ENCODE measurements at places on chromosomes 7 and 10.
A peak's percentile ranks its signal among the peaks of the same experiment; 100 is the strongest.

DNA sequence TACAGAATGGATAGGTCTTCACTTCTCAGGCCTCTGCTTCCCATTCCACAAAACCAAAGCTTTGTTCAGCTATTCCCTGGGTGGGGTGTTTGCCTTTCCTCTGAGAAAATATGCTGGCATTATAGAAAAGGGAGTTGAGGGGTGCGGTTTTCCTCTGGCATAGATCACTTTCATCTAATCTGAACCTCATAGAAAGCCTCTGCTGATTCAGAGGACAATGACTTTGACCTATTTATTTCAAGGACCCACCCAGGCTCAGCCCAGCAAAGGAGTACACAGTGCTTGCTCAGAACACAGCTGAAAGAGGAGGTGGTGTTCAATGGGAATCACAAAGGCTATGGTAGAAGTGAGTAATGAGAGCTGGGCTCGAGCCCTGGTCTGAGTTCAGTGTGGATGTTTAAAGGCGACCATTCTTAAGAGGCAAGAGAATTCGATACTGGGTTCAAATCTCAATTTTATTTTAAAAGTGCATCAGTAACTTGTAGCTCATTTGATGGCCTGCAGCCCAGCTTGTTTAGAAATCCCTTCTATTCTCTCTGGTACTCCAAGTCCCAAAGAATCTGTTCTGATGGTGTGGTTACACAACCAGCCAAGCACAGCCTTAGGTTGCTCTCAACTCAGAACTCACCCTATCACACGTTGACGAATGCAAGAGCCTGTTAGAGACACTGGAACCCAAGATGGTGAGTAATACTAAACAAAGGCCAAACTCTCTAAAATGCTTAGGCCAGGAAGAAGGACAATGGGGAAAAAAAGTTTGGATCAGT, 1012.8 kb downstream of the LRMDA start:
- no peak for DNase-seq

DNA sequence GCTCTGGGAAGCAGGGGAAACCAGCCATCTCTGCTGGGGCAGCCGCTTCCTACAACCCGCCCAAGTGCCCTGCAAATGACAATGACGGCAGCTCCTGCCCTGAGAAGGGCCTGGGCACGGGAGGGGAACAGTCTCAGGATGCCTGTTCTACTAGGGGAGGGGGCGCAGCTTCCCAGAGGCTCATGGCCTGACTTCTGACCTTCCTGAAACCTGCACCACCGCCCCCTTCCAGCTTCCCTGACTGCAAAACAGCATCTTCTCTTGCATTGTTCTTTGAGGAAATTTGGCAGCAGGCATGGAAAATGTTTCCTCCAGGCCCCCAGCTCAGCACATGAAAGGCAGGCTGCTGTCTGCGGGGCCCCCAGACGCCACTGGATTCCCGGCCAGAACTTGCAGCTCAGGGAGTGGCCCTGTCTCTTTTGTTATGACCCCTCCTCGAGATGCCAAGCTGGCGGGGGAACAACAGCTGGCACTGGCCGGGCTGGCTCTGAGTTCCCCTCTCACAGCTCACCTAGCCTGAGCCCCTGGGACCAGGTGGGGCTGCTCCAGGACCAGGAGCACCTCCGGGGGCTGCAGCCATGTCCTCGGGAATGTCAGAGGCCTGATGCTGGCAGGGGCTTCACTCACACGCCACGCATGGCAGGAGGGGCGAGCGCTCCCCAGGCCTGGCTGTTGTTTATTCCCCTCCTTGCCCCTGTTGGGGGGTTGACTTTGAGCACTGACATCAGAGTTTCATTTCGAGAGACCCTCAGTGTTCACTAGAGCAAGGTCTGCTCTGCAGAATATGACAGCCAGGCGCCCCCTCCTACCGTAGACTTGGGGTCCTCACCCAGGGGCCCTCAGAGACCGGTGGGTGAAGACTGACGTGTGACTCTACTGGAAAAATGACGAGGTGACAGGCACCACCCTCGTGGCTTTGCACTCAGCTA, 62.7 kb downstream of the CALML3 start:
- no peak for DNase-seq

- DNase-seq, result no peak
These were observed 12.2 kb downstream of the ZNF488 start for GRCh38 chr10:47371629-47372485.

- peak; percentile 15 for DNase-seq
These were observed 719 bp downstream of the DPY19L1 start for GRCh38 chr7:35036361-35037171.

- no peak for DNase-seq
These were observed 26.7 kb downstream of the EBF3 start for GRCh38 chr10:129937351-129937751.

- DNase-seq, result no peak
These were observed 27.0 kb downstream of the MMD2 start for GRCh38 chr7:4931943-4932342.

GRCh38 chr7:157008206-157009169, 2.0 kb downstream of the MNX1 start:
- DNase-seq, result no peak

DNA sequence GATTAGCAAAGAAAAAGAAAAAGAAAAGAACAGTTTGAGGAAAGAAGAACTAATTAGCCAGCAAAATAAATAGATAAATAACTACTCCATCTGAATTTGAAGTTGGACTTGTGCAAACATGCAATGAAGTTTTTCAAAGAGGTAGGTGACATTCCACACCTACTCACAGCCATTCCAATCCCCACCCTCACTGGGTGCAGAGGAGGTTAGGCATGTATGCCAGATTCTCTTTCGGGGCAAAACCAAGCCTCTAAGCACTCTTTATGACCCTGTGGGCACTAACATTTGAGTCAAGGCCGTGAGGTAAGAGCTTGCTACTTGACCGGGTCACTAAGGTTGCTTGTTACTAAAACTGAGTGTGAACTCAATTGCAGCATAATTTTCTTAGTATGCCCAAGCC, 108.4 kb upstream of the SEMA3A start:
- DNase-seq, result no peak

DNA sequence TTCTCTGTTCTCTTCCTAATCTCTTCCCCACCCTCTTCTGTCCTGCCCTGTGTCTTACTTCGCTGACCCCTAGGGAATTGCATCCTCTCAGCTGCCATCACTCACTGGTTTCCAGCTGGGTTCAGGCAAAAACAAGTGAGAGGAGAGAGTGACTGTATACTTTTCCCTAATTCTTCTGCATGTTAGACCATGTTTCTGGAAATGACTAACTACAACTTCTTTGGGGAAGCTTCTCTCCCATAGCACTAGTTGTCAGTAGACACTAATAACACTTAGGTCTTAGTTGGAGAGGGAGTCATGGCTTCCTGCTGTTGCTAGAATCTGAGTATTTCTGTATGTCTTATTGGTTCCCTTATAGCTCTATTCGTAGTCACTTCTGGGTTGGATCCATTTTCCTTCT, 299.0 kb upstream of the FZD1 start:
- DNase-seq, result no peak

- DNase-seq, result no peak
These were observed 227.1 kb downstream of the DYNC1I1 start for GRCh38 chr7:95999481-95999880.

GRCh38 chr7:98866351-98866750, 3.5 kb downstream of the TMEM130 start:
- DNase-seq, result no peak

DNA sequence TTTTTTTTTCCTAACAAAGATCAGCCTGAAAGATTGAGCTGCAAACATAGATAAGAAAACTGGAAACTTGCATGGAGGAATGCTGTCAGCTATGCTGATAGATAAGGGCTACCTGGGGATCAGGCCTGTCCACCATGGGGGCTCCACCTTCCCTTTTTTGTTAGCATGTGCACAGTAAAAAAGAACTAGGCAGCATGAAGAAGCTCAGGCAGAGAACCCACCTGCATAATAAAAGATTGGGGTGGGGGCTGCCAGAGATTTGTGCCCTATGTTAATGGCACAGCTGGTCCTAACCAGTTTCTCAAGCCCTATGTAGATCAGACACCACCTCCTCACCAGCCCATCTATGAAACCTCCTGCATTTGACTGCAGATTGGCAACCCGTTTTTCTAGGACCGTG, 45.4 kb upstream of the CACNB2 start:
- no peak for DNase-seq

GRCh38 chr7:29565982-29566746, 2.5 kb downstream of the PRR15 start:
- DNase-seq, result no peak

- DNase-seq, result no peak
These were observed 29.7 kb downstream of the CCNY start for GRCh38 chr10:35365994-35366393.

DNA sequence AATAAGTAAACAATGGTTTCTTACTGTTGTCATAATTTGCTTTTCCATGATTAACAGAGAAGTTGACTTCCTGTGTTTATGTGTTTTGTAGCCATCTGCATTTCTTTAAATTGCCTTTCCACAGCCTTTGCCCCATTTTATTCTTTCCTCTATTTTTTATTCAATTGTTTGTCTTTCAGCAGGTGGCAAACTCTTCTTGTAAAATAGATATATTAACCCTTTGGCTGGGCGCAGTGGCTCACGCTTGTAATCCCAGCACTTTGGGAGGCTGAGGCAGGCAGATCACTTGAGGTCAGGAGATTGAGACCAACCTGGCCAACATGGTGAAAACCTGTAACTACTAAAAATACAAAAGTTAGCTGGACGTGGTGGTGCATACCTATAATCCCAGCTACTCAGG, 50.6 kb upstream of the CAPZA2 start:
- no peak for DNase-seq

- DNase-seq, result no peak
These were observed 11.1 kb downstream of the STK17A start for GRCh38 chr7:43594020-43594419.

GRCh38 chr10:24449321-24449740, 240.4 kb downstream of the KIAA1217 start:
- DNase-seq, result no peak

DNA sequence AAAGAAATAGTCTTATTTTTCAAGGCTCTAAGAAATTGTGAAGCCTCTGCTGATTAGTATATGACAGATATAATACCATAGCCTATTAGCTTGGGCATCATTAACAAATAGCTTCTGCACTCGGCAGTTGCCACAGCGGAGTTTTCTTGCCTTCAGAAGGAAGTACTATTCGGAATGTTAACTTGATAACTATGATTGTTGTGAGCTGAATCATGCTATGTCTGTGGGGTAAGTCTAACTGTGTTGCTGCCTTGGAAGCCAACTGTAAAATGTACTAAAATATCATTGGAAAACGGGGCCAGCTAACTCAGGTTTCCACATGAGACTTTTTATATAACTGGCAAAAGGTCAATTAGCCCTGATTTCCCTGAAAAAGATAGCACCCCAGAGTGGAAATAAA, 93.2 kb downstream of the TWIST1 start:
- DNase-seq, result no peak

- no peak for DNase-seq
These were observed 30.0 kb downstream of the SLC26A4 start for GRCh38 chr7:107690611-107691010.

GRCh38 chr10:16884497-16884896, 67.3 kb upstream of the RSU1 start:
- no peak for DNase-seq

DNA sequence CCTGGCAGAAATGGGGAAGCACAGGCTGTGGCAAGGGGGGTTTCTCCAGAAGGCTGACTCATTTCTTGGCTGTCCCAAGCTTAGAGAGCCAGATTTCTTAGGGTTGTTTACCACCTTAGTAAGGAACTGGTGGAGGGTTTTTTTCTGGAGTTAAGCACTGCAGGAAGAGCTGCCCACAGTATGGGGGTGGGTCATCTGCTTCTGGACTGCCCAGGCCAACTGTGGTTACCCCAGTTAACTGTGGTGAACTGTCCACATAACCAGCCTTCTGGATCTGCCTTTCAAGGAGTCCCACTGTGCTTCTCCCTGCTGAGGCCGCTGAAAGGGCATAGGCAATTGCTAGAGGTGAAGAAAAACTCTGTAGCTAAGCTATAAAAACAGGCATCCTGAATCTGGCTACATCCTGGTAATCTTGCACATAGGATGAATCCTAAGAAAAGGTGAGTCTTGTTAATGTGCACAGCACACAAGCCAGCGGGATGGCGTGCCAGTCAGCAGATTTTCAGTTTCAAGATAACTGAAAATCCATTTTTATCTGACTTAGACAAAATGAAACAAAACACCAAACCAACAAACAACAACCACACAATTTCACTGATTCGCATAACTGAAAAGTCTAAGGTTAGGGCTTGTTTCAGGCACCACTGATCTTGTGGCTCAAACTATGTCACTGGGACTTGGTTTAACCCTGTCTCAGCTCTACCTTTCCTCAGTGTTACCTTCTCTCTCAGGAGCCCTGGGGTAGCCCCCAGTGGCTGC, 21.6 kb upstream of the TSPAN33 start:
- no peak for DNase-seq

DNA sequence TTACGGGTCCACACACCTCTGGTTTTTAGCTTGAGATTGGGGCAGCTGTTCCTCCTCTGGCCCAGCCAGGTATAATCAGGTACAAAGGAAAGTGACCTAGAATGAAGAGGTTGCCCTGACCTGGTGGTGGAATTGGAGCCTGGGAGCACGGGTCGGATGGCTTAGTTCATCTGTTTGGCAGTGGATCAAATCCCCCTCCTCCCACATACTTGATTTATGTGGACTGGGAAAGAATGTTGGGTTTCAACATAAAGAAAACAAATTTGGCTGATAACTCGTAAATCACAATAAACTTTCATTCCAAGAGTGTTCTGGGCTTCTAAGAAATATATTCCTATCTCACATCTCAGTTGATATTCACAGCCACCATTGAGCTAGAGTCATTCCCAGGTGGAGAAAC, 186.8 kb downstream of the CUX1 start:
- no peak for DNase-seq

DNA sequence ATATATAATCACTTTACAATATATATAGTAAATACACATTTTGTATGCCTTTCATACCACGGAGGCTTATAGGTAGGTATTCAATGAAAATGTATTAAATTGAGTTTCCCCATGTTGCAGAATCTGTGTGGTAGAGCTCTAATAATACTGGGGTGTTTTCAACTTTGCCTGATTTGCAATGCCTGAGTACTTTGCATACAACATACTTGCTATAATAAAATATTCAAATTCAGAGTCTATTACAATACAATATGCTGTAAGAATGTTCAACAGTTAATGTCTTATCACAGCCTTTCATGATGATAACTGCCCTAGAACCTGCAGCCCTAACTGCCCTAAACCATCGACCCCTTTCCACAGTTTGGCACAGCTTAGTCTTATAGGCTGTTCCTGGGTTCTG, 114.6 kb downstream of the DGKI start:
- no peak for DNase-seq

- DNase-seq, result no peak
These were observed 22.7 kb downstream of the BPGM start for GRCh38 chr7:134669388-134669787.

DNA sequence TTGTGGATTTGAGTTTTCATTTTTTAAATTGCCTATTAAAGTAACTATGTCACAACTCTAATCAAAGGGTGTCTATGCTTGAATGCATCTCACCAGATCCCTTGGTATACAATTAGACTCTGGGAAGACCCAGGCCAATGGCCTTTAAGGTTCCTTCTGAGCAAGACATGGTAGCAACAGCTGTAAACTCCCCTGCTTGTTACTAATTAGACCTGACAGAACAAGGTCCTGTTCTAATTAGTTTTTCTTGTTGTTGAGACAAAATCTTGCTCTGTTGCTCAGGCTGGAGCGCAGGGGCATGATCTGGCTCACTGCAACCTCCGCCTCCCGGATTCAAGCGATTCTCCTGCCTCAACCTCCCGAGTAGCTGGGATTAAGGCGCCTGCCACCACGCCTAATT, 2.9 kb downstream of the MYH16 start:
- DNase-seq, result peak; percentile 14
